ENCODE measurements at places on chromosomes 11 and 22.

DNA sequence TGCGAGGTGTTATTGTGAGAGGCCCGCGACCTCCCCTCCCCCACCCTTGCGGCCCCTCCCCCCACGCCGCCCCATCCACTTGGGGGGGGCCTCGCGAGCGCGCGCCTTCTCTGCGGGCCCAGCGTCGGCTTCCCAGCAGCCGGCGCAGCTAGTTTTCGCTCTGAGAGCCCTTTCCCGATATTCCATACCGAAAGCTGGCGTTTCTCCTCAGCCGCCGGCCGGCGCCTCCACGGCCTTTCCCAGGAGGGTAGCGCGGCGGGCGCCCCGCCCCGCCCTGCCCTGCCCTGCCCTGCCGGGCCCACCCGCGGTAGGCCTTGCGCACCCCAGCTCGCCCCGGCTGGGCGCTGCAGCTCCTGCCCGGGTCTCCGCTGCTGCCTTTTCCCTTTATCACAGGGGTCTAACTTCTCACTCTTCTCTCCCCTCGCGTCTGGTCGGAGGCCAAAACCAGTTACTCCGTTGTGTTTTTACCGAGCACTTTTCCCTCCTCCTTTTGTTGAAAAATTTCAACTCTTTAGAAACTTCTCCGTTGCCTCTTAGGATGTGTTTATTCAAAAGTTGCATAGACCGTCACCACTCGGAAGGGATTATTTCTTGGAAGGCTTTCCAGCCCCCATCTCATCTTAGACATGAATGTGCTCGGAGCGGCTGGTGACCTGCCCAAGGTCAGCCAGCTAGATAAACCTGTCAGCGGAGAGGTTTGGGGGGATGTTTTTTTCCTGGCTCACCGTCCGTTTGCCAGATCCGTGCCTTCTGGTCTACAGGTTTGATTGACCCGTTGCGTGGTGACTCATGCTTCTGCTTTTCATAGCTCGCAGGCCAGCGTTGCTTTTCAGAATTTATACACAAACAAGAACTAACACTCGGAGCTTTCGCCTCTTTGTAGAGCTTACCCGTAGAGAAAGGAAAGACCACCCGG lies 648 bp downstream of the PAFAH1B2 start:
- DNase-seq, result no peak

GRCh38 chr11:37967635-37968034 lies 1369.6 kb upstream of the RAG2 start:
- DNase-seq, result no peak

- DNase-seq, result no peak
Measured at GRCh38 chr11:125258291-125259032, 93.9 kb downstream of the PKNOX2 start.

DNA sequence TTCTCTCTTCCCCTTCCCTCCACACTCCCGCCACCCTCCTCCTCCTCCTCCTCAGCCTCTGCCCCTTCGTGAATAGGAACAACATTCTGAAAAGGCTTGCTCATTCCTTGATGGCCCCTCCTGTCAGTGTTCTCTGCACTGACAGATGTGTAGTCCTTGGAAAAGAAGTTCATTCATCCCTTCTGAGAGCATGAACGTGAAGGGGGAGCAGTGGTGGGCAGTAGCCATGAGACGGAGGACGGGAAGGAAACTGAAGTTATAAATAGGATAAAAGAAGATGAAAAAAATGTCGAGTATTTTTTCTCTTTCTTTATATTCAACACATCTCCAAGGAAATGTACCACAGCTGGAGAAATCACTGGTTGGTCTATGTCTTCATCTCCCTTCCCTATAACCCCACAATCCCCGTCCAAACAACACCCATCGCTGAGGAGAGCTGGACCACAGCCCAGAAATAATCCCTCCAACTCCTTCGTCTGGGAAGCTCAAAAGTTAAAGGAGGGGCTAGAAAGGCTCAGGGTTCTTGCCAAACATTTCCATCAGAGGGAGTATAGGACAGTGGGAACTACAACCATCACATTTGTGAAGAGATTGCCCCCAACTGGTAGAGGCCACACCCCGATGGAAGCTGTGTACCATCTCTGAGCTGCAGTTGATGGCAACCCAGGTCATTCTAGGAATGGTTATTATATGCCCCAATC lies 33.5 kb downstream of the ETS1 start:
- no peak for DNase-seq

- DNase-seq, result no peak
Measured at GRCh38 chr11:75154646-75155569, 4.0 kb downstream of the SLCO2B1 start.

- DNase-seq, result peak; percentile 1
Measured at GRCh38 chr11:86218125-86219084, 26.1 kb upstream of the EED start.

DNA sequence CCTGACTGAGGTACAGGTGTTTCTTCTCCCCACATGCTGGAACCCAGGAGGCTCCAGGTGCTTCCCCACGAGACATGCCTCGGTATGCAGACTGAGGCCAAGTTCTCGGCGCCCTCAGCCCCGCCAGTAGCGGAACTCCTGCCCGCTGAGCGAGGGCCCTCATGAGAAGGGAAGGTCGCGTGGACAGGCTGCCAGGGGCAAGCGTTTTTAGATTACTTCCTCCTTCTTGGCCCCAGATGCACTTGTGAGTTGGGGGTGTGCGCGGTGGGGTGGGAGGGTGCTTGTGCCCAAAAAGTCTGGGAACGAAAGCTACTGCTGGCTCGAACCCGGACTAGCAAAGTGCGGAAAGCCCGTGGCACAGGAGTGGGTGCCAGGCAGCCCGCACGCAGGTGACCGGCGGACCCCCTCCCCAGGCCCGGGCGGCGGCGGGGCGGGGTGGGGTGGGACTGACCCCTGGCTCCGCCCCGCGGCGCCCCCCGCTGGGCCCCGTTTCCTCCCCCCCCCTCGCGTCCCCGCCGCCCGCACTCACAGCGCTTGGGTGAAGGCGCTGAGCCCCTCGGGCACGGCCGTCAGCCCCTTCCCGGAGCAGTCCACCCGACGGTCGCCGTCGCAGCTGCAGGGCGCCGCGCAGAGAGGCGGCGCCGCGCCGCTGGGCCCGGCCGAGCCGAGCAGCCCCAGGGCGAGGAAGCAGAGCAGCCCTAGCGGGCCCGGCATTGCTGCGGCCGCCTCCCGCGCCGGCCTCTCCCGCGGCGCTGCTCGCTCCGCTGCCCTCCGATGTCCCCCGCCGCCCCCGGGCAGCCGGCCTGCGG lies 797 bp downstream of the LGR4 start:
- DNase-seq, result no peak

DNA sequence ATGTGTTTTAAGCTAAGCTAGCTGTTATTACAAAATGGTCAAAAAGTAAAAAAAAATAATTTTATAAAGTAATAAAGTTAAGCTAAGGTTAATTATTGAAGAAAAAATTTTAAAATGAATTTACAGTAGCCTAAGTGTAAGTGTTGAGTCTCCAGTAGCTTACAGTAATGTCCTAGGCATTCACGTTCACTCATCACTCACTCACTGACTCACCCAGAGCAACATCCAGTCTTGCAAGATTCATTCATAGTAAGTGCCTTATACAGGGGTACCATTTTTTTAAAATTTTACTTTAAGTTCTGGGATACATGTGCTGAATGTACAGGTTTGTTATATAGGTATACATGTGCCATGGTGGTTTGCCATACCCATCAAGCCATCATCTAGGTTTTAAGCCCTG lies 11.6 kb upstream of the OOSP4B start:
- DNase-seq, result no peak

DNA sequence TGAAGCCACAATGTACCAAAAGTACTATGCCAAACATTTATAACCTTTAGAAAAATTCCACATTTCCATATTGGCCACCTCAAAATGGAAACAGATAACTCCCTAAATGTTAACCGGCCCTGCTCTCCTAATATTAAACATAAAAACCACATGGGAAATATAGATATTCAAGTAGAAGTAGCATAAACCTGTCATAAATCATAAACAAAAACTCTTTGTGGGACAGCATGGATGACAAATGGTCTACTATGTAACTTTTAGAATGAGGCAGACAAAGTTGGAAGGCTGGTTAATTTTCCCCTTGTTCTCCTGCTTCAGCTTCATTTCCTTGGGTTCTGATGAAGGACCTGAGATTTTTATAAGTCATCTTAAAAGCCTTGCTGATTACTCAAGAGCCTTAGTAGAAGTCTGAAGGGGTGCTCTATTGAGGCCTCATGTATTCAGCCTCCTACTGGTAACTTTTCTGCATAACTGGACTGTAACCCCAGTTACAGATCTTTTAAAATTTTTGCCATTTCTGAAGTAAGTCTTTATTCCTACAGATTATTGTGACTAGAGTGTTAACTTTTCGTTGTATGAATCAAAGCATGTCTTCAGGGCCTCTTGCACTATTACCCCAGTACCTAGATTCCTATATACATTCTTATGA lies 116.4 kb downstream of the STIM1 start:
- no peak for DNase-seq

DNA sequence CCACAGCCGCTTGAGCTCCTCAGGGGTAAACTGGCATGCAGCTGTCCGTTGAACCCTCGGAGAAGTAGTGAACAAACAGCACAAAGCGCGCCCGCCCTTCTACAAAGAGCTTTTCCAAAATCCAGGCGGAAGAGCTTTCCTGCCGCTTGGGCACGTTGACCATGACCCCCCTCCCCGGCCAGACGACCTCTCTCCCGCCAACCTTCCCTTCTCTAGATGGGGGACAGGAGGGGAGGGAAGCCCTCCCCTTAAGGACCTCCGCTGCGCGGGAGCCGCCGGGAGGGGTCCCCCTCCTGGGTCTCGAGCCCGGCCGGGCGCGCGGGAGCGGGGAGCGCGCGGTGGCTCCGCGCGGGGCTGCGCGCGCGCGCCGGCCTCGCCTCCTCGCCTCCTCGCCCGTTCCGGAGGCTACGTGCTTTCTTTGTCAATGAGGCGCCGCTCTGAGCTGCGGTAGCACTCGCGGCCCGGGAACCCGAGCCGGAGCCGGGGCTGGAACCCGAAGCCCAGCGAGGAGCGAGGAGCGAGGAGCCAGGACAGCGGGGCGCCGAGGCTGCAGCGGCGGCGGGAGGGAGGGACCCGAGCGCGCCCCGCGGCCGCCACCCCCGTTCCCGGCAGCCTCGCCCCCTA lies 118.6 kb downstream of the HIPK3 start:
- DNase-seq, result no peak

DNA sequence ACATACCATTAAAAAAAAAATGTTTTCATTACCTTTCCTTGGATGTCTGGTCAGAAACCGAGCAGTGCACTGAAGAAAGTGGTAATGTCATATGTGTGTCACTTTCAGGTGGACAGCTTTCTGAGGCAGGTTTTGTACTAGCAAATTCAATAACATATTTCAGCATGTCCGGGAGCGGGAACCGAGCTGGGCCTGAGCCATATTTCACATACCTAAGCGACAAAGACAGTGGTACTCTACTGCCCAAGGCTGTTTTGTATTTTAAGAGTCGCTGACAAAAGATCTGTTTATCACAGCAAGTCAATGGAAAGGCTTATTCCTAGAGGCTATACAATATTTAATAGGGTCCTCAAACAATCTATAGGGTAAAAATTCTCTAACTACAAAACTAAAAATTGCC lies 38.0 kb downstream of the CLDN25 start:
- no peak for DNase-seq

- DNase-seq, result no peak
Measured at GRCh38 chr11:62062223-62062861, 61.5 kb upstream of the INCENP start.

DNA sequence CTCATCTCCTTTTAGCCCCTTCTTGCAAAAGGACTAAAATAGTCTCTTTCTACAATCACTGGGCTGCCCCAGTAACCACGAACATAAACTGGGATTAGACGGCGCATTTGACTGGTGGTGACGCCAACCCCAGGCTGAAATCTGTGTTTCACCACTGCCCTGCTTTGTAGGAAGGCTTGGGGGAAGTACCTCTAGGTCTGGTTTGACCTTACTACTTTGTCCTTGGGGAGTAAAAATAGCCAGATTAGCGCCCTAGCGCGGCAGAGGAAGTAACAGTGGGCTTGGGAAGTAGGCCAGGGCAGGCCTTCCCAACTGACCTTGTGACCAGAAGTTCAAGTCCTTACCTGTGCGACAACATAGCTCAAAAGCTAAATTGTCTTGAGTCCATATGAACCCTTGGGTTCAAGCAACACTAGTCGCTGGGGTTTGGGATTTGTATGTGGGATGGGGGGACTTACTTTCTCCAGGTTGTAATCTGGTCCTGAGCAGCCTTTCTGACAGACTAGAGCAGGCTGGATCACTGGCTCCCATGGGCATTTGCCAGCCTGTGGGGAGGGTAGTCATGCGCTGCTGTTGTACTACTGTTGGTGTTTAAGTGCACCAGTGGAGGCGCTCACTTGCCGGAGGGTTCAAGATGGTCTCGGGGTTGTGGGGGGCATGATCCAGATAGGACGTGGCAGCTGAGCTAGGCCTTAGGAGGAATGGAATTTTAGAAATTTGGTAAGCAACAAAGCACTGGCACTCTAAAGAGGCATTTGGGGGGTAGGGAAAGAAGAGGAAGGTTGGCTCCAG lies 953 bp upstream of the PACS1 start:
- DNase-seq, result no peak

- DNase-seq, result no peak
Measured at GRCh38 chr11:127679816-127680545, 679.4 kb upstream of the KIRREL3 start.

- DNase-seq, result no peak
Measured at GRCh38 chr11:88683024-88683423, 345.5 kb upstream of the CTSC start.

DNA sequence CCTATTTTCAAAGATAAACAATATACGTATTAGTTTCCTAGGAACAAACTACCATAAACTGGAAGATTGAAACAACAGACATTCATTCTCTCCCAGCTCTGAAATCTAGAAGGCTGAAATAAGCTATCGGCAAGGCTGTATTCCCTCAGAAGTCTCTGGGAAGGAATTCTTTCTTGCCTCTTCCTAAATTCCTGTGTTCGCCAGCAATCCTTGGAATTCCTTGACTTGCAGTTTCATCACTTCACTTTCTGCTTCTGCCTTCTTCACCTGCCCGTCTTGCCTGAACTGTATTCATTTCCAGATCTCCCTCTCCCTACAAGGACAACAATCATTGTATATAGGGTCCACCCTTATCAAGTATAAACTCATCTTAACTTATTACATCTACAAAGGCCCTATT lies 17.7 kb upstream of the PRDM10 start:
- no peak for DNase-seq
